ENCODE measurements at places on chromosomes 16 and 17.

DNA sequence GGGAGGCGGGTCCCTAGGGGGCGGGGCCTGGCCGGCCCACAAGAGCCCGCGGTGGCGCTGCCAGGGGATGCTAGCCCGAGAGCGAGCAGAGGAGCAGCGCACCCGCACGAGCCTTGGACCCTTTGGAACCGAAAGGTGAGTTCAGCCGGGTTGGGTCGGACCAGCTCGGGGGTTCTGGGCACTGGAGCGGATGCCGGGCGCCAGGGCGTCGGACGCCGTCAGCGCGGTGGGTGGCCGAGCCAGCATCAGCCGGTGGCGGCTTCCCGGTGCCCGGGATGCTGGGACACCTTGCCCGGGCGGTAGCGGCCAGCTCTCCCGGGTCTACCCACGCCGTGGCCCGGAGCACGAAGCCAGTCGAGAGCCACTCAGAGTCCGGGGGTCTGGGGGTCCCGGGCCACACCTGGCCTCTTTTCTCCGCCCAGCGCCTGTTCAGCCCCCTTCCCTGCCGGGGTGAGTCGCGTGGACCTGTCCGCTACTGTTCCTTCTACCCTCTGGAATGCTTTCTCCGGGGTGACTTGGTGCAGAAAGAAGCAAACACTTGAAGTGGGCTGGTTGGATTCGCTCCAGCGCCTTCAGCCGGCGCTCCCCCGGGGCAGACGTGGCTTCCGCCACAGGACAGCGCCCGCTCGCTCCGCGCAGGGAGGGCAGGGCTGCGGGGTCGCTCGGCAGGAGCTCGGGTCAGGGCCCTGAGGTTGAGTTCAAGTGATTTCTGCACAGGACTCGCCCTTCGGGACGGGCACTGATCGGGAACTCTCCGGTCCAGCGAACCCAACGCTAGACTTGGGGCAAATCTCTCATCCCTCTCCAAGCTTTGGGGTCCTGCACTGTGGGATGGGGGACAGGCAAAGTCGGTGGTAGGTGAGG is at the start of gene SCNN1G:
Gene SCNN1G (plus strand): TSS at position 67 of the 864 bp plus-strand sequence. CDS start 3,527 bp downstream, outside the sequence.
- peak within 1 kb of the TSS; percentile 23 for H3K27ac ChIP-seq
- H3K36me3 ChIP-seq: no peaks in the 10 kb centered on the region
- peak within 1 kb of the TSS; percentile 68 for H3K4me3 ChIP-seq
- peaks cover 57% of the 10 kb centered on the region for H3K27me3 ChIP-seq
- peaks cover 19% of the 10 kb centered on the region for H3K4me1 ChIP-seq

GRCh38 chr17:17860766-17861107 is 24.0 kb upstream of the SREBF1 start:
- no peak overlapping the region for H3K27ac ChIP-seq
- H3K27me3 ChIP-seq: no peaks in the 10 kb centered on the region
- H3K36me3 ChIP-seq: no peaks in the 10 kb centered on the region
- ATAC-seq: no peak
- no peak overlapping the region for H3K4me3 ChIP-seq
- H3K4me1 ChIP-seq: peaks cover 7% of the 10 kb centered on the region

DNA sequence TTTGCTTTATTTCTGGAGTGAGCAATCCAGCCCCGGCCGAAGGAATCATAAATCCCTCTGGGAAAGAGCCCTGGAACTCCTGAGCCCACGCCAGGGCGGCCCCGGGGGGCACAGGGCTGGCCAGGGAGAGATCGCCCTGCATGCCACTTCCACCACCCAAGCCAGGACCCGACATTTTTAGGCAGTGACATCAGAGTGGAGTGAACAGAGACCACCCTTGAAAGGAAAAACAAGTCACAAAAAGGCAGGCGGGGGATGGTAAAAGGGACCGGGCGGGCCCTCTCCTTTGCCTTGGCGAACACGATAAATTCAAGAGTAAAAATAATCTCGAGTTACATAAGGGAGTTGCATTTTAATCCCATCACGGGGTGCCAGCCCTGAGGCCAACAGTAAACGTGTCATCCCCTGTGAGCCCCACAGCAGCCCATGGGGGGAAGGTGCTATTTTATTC is 284.1 kb downstream of the C16orf95 start:
- no peaks in the 10 kb centered on the region for H3K36me3 ChIP-seq
- H3K27me3 ChIP-seq: peaks cover 12% of the 10 kb centered on the region
- peaks cover under 1% of the 10 kb centered on the region for H3K4me1 ChIP-seq
- no peak overlapping the region for H3K4me3 ChIP-seq
- H3K27ac ChIP-seq: no peak overlapping the region

DNA sequence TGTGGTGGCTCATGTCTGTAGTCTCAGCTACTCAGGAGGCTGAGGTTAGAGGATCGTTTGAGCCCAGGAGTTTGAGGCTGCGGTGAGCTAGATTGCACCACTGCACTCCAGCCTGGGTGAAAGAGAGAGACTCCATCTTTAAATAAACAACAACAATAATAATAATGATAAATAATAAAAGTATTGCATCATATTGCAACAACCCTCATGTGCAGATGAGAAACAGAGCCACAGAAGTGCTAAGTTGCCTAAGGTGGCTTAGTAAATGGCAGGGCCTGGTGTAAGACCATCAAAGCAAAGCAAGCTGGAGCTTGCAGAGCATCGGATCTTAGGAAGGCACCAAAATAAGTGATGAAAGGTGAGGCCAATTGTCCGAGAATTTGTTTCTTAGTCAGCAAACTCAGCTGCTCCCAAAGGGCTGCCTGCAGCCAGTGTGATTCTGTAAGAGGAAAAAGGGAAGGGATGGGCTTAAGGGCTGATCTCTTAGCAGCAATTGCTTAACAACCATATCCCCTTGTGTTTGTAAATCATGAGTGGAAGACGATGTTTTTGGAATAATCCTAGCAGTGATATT is 45.3 kb upstream of the HS3ST3A1 start:
- peaks cover 9% of the 10 kb centered on the region for H3K27me3 ChIP-seq
- no peaks in the 10 kb centered on the region for H3K36me3 ChIP-seq
- H3K27ac ChIP-seq: no peak overlapping the region
- ATAC-seq: no peak
- no peak overlapping the region for H3K4me3 ChIP-seq

DNA sequence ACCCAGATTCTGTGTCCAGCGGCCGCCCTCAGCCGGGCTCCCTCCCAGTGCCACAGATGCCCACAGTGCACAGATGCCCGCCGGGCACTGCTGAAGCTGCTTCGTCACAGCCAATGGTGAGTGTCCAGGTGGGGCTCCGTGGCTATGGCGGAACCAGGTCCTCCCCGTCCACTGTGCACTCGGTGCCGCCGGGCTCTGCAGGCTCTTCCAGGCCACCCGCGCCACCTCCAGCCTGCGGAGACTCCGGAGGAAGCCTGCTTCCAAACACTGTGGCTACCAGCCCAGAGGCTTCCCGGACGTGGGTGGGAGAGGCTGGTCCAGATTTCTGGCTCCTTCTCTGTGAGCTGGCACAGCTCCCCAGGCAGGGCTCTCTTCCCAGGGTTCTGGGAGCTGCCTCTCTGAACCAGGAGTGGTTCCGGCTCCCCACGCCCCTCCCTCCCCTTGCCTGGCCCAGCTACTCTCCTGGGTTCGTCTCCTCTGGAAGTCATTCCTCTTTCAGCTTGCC is 2.8 kb upstream of the PYCR1 start:
- no peak overlapping the region for H3K4me3 ChIP-seq
- H3K27me3 ChIP-seq: peaks cover 33% of the 10 kb centered on the region
- peaks cover 22% of the 10 kb centered on the region for H3K4me1 ChIP-seq

- no peaks in the 10 kb centered on the region for H3K36me3 ChIP-seq
- ATAC-seq: peak; percentile 52
- H3K4me1 ChIP-seq: peaks cover 12% of the 10 kb centered on the region
- peak overlapping the region; percentile 71 for H3K27ac ChIP-seq
Measured at GRCh38 chr16:88347656-88348376, 34.9 kb upstream of the ZNF469 start.

- peaks cover 51% of the 10 kb centered on the region for H3K4me1 ChIP-seq
- ATAC-seq: no peak
- peak overlapping the region; percentile 89 for H3K4me3 ChIP-seq
- H3K36me3 ChIP-seq: peaks cover 25% of the 10 kb centered on the region
- H3K27me3 ChIP-seq: no peaks in the 10 kb centered on the region
Measured at GRCh38 chr17:78359321-78359996, 418 bp downstream of the SOCS3 start.

DNA sequence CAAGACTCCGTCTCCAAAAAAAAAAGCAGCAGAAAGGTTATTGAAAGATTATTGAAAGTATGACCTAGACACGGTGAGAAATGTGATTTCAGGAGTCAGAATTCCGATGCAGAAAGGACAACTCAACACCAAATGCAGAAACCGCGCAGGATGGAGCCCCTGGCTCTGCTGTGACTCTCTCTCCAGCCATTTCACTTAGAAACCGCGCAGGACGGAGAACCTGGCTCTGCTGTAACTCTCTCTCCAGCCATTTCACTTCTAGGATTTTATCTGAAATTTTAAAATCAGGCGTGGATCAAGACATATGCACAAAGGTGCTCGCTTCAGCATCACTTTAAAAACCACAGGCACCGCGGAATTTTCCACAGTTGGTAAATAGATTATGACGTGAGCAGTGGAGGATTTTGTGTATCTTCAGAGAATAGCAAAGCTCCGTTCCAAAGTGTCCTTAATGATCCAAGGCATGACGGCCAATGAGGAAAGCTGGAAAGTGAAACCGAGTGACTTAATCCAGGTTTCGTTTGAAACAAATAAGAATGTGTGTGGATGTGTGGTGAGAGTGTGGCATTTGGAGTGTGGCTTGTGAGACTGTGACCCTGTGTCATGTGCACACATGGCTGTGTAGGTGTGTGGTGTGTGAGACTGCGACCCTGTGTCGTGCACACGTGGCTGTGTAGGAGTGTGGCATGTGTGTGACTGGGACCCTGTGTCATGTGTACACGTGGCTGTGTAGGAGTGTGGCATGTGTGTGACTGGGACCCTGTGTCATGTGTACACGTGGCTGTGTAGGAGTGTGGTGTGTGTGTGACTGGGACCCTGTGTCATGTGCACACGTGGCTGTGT is 9.5 kb downstream of the UTS2R start:
- H3K36me3 ChIP-seq: no peaks in the 10 kb centered on the region
- ATAC-seq: no peak
- peaks cover 83% of the 10 kb centered on the region for H3K27me3 ChIP-seq
- peaks cover 13% of the 10 kb centered on the region for H3K4me1 ChIP-seq
- H3K4me3 ChIP-seq: no peak overlapping the region

GRCh38 chr17:75036643-75037268 is 10.0 kb downstream of the ATP5PD start:
- peaks cover 37% of the 10 kb centered on the region for H3K36me3 ChIP-seq
- no peak for ATAC-seq
- H3K4me1 ChIP-seq: peaks cover 36% of the 10 kb centered on the region

DNA sequence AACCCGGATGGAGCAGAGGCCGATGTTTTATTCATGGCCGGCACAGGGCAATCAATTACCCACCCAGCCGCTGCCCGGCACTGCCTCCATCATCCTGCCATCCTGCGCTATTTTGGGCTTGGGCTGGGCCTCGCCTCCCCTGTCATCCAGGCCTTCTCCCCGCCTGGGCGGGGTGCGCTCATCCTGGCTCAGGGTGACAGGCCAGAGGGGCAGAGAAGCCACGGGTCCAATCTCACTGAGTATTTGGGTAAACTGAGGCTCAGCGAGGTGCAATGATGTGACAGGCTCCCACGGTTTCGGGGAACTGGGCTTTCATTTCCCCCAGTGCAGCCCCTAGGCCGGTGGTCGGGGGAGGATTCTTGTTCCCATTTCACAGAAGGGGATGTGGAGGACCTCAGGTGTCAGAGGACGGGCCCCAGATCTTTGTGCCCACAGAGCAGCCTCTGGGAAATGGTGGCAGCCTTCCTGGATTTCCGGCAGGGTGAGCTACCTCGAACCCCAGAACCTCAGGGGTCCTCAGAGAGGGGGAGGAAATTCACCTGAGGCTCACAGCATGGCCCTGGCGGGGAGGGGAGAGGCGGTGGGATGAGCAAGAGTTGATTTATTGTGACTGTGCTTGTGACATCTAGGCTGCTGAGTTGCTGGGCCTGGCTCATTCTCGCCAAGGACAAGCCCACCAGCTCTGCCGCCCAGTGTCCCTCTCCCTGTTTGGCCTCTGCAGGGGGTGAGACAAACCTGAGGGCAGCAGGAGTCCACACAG is 23.8 kb upstream of the KCNJ12 start:
- H3K4me1 ChIP-seq: peaks cover 13% of the 10 kb centered on the region
- ATAC-seq: no peak
- no peak overlapping the region for H3K4me3 ChIP-seq
- peaks cover 21% of the 10 kb centered on the region for H3K27me3 ChIP-seq
- H3K36me3 ChIP-seq: no peaks in the 10 kb centered on the region
